ENCODE measurements at places on chromosomes 3 and 15.

- DNase-seq: no peak
Observed at GRCh38 chr3:158532099-158532734, 38.8 kb upstream of the MLF1 start.

- DNase-seq: no peak
Observed at GRCh38 chr15:57356178-57356577, 20.1 kb upstream of the CGNL1 start.

DNA sequence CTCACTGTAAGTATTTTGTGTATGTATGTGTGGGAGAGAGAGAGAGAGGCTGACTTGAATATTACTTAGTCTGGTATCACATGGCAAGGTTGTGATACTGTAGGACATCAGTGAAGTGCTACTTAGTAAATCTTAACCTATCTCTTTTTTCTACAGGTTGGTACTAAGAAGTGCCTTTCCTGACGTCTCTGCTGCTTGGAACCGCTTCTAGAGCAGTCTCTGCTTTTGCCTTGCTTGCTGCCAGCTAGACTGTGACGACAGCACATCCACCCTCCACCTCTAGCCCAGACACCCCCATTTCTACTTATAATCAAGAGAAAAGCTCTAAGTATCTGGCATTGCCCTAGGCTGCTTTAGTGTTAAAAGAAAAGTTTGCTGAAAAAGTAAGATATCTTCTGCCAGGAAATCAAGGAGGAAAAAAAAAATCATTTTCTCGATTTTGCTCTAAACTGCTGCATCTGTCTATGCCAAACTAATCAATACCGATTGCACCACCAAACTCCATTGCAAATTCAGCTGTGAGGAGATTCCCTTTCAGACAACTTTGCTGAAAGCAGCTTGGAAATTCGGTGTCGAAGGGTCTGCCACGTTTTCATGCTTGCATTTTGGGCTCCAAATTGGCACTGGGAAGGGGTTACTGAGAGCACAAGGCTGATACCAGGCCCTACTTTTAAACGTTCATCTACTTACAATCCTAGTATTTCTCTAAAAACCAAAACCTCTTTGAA lies 30.7 kb downstream of the MBNL1 start:
- no peak for DNase-seq

DNA sequence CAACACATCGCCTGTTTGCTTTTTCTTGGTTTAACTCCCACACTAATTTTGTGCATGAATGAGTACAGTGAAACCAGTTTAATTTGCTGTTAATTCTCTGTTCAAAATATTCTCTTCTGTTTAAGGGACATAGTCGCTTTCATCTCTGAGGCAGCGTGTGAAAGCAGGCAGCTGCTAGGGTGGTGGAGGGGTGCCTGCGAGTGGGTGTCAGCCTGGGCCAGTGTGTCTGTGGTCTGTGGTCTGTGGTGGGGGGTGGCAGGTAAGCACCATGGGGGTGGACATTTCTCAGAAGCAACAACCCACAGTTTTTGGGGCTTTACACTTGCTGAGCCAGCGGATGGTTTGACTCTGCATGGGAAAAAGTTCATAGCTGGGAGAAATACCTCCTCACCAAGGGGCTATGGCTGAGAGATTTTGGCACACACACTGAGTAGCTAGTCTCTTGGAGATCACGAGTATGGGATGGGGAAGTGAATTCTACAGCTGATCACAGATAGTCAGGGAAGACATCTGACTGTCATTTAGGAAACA lies 109.2 kb downstream of the EPHB1 start:
- DNase-seq: no peak

DNA sequence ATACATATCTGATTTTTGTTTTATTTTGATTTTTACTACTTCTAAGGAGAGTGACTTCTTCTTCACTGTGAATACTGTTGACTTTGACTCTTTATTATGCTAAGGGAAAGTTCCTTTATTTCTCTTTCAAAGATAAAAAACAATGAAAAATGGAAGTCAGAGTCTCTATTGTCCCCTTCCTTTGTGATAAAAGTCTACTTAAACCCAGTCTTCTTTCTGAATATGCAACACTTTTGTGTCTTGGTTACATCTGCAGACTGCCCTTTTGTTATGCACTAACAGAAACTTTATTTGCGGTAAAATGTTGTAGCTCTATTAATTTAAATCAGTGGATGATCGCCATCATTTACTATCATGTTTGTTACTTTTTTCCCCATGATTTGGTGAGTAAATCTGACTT lies 13.2 kb downstream of the PARP15 start:
- no peak for DNase-seq

- no peak for DNase-seq
Observed at GRCh38 chr3:68072062-68072461, 417.6 kb upstream of the SUCLG2 start.

GRCh38 chr3:23038471-23038870 lies 164.7 kb upstream of the UBE2E2 start:
- no peak for DNase-seq

DNA sequence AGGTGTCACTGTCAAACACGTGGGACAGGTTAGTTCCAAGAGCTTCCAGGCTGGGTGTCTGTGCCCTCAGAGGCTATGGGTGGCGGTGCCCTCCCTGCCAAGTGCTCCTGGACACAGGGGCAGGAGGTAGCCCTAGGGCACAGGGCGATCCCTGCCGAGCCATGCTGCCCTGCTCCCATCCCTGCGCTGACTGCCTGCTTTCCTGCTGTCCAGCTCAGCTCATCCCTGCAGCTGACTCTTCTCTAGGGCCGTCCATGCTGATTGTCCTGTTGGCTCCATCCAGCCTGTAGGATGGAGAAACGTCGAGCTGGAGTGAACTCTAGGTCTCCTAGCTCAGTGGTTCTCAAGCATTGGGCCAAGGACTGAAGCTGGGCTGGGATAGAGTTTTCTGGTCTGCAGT lies 3.7 kb downstream of the PDIA5 start:
- DNase-seq: no peak

- DNase-seq: no peak
Observed at GRCh38 chr3:196661400-196661799, 21.9 kb downstream of the NRROS start.

DNA sequence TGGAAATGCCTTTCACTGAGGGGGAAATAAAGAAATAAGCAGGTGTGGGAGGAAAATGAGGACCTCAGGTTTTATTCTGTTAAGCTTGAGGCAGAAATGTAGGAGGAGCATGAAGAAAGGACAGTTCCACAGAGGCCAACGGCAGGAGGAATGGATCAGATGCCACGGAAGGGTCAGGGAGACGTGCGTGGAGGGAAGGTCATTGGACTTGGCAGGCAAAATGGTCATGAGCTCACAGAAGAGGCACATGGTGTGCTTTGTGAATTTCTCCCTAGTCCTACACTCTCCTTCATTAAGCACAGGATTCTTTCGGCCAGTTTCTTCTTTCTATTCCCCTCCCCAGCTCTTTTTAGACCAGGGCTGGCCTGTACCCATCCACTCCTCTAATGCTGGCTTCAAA lies 32.5 kb upstream of the THSD4 start:
- no peak for DNase-seq

DNA sequence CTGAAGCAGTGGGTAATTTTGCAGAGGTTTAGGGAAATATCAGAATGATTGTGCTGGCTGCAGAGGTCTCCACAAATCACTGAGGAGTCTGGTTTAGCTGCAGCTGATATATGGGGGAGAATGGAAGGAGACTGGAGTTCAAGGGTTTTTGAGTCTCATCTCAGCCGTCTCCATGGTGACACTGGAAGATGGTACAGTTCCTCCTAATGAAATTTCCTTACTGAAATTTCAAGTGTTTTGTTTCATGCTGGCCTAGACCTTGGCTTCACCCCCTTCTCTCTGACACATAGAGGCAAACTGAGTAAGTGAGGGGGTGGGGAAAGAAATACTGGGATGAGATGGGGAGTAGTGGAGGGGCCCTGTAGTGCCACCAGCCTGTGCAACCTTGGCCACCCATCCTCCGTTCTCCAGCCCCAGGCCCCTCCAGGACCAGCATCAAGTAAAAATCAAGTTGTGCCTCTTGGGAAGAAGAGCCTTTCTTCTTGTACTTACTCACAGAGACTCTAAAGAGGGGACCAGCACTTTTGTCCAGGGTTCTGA lies 17.8 kb upstream of the MORF4L1 start:
- no peak for DNase-seq

DNA sequence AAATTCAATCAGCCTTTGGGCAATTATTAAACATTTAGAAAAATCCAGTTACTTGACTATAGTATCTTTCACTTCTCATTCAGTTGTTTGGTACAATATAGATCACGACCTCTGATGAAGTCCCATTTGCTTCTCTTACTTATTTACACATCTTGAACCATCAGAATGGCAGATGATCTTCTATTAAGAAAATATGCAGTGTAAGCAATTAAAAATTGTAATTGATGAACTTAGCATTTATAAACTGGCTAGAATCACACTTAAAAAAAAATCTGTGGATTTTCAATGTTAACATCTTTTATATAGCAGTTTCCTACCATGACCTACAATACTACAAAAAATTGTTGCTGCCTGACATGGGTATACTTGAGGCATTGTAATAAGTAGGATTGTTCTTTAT lies 395.5 kb upstream of the CNTN4 start:
- DNase-seq: no peak

GRCh38 chr3:30934208-30934550 lies 39.7 kb upstream of the GADL1 start:
- DNase-seq: no peak

DNA sequence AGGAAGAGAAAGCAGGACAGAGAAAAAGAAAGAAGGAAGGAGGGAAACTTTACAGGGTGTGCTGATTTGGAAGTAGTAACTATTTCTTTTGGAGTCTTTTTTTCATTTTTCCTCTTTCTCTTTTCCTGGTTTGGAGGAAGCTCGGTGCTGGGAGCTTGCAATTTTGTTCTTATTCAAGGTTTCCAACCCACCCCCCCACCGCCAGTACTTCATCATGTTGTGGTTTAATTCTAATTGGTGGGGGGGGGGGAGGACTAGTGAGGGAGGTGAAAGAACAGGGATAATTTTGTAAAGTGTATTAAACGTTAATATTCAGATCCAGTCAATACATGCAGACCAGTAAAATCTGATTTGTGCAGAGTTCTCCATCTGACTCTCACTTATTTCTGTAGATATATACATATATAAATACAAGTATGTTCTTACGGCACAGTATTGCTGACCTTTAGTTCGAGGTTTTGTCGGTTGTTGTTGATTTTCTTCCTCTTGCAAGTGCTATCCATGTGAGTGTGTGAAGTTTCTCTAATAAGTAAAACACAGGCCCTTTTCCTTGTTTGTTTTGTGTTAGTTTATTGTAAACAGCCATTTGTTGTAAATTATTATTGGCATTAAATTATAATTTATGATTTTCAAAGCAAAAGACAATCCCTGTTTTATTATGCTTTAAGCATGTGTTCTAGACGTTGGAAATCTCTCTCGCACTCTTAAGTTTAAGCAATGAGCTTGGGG lies 9.3 kb downstream of the NR2F2 start:
- DNase-seq: no peak

DNA sequence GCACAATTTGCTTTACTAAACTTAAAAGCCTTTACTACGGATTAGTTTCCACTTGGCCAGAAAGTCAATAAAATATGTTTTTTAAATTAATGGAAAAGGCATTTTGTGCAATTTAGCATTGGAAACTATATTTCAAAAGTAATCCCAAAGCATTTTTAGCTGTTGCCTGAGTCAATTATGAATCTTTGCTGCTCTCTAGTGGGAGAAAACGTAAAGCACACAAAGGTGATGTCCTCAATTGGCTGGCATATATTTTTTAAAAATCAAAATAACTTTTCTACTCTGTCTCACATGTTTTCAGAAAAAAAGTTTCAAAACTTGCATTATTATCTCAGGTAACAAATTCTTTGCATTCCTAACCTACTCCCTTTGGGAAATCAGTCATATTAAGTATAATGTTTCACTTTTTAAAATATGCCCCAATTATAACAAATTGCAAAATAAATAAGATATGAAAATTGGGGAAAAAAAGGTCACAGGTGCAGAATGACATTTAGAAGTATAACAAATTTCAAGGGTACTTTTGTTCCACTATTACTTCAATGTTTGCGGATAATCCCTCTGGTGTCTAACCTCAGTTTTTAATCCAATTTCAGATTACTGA lies 47.2 kb upstream of the TEX55 start:
- DNase-seq: no peak

DNA sequence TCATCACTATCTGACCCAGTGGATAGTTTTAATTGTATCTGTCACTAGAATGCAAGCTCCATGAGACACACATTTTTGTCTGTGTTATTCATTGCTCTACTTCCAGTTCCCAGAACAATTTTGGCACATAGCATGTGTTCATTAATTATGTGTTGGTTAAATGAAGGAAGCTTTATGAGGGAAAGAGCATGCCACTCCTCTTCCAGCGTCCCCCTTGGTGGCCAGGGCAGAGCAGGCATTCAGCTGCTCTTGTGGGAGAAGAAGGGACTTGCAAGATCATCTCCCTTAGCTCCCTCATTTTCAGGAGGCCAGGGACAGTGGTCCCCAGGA lies 489 bp upstream of the GALNT15 start:
- DNase-seq: no peak

GRCh38 chr3:68924897-68925296 lies 7.5 kb downstream of the TAFA4 start:
- no peak for DNase-seq

DNA sequence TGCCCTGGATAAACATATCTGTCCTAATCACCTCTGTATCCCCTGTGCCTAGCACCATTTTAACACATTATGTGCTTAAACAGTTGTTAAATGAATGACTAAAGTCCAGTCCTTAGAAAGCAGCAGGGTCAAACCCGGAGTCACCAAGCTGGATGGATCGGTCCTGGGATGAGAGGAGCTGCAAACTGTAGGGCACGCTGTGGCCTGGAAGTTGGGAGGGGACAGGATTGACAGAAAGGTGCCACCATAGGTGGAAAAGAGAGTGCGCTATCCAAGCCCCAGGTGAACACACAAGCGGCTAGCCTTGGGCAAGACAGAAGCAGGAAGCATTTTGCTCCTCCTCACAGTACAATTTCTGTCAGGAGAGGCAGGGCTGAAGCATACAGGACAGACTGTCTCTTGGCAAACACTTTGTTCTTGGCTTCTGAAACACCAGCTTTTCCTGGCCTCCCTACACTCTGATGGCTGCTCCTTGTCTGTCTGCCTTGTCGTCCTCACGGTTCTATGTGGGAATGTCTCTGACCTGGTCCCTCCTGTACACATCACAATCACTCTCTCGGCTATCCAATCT lies 48.4 kb upstream of the KY start:
- no peak for DNase-seq

GRCh38 chr15:69497667-69498066 lies 45.0 kb downstream of the RPLP1 start:
- DNase-seq: no peak

DNA sequence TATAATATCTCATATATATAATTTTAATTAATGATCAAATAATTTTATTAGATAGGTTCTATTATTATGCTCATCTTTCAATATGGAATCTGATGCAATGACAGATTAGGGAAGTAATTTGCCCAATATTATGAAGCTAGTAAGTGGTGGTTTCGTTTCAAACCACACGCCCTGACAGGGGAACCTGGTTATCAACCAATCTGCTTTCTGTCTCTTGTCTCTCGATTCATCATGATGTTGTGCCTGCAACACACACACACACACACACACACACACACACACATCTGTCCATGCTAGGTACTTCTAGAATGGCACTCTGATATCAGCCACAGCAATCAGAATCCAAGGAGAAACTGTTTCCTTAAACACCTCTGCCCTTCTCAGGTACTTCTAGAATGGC lies 128.4 kb downstream of the ZBBX start:
- no peak for DNase-seq

All from stimulated activated CD4-positive, alpha-beta T cell treated with anti-CD3 and anti-CD28 coated beads, Interleukin-15, amount 100 ng/mL, for 1 hour (primary cell).